ENCODE measurements at places on chromosomes 1 and 21. TPM values are rescaled to one million over a fixed set of nuclear protein-coding genes. Genes with fewer than 3 reads are reported as not detected.
A peak's percentile ranks its signal among the peaks of the same experiment; 100 is the strongest.

Gene LENEP
- total RNA-seq = not detected

Gene OR14K1
- total RNA-seq = not detected

Gene FCER1A
- total RNA-seq = 1.0 TPM

Gene MAN1C1
- 19.5 TPM for total RNA-seq

Gene ILDR2
- 1.8 TPM for total RNA-seq

Gene IFNLR1
- 2.8 TPM for total RNA-seq

Gene CELA2B
- not detected for total RNA-seq

Gene KCNN3
- 3.4 TPM for total RNA-seq

Gene ZYG11B
- 74.0 TPM for total RNA-seq

Gene FNBP1L
- total RNA-seq = 24.8 TPM

Gene TSPAN1
- 1.1 TPM for total RNA-seq

Gene ATG4C
- 9.4 TPM for total RNA-seq

Gene SLC5A9
- total RNA-seq = 0.16 TPM

Gene SPRR2E
- not detected for total RNA-seq

Gene KRTAP6-2
- not detected for total RNA-seq

DNA sequence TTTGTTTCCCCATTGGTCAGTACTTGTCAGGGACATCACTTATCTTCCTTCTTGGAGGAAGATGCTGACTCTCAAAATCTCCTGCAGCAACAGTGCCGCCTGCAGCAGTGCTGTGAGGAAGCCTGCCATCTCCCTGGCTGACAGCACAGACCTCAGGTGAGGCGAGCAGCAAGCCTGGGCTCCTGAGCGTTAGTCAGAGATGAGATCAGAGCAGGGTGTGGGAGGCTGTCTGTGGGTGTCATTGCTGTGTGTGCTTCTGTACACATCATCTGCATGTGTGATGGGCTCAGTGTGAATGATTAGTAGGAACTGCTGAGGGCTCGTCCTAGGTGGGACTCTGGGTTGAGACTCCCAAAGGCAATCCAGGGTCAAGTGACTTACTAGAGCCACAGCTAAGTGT is 6.1 kb downstream of the STRIP1 start:
- no peak for DNase-seq

GRCh38 chr21:38439957-38440356 is 58.3 kb downstream of the ERG start:
- DNase-seq = no peak

DNA sequence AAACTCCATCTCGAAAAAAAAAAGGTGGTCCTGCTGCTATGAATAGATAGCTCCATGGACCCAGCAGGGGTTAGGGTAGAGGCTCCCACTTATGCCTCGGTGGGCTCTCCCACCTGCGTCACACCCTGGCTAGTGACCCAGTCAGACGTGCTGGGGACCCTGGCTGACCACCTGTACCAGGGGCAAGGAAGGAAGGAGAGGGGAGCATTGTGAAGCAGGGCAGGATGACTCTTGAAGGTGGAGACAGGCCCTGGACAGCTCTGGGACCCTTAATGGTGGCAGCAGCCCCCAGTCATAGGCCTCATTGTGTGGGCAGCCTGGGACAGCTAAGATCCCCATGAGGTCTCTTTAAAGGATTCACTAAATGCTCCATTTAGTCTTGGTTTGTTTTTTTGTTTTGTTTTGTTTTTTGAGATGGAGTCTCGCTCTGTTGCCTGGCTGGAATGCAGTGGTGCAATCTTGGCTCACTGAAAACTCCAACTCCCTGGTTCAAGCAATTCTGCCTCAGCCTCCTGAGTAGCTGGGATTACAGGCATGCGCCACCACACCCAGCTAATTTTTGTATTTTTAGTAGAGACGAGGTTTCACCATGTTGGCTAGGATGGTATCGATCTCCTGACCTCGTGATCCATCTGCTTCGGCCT is 10.4 kb upstream of the SNAPIN start:
- no peak for DNase-seq

DNA sequence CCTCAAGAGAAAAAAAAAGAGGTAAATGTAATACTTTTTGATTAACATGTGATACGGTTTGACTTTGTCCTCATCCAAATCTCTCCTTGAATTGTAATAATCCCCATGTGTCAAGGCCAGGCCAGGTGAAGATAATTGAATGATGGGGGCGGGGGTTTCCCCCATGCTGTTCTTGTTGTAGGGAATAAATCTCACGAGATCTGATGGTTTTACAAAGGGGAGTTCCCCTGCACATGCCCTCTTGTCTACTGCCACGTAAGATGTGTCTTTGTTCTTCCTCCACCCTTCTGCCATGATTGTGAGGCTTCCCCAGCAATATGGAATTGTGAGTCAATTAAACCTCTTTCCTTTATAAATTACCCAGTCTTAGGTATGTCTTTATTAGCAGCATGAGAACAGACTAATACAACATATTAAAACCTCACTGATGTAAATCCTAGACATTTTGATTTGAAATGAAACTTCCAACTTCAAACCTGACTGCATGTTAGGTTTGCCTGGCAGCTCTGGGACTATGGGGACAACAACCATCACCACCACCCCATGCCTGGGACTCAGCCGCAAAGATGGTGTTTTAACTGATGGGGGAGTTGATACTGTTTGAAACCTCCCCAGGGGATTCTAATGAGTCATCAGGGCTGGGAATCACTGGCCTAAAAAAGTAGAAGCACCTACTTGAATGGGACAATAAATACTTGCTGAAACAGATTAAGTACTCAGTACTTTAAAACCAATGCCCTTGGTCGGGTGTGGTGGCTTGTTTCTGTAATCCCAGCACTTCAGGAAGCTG is 32.8 kb upstream of the BACH1 start:
- DNase-seq = no peak

- DNase-seq = peak; percentile 89
These were observed 11.1 kb upstream of the SLC30A1 start for GRCh38 chr1:211589782-211590721.

GRCh38 chr1:177439301-177439700 is 268.5 kb downstream of the BRINP2 start:
- no peak for DNase-seq

- no peak for DNase-seq
These were observed 127.2 kb downstream of the FAM78B start for GRCh38 chr1:166039436-166040201.

- DNase-seq = no peak
These were observed 11.6 kb upstream of the OPRD1 start for GRCh38 chr1:28800324-28800723.

- no peak for DNase-seq
These were observed 4.3 kb upstream of the RWDD3 start for GRCh38 chr1:95229706-95230105.

- DNase-seq = no peak
These were observed 1203.4 kb downstream of the BRINP3 start for GRCh38 chr1:189274267-189274666.

DNA sequence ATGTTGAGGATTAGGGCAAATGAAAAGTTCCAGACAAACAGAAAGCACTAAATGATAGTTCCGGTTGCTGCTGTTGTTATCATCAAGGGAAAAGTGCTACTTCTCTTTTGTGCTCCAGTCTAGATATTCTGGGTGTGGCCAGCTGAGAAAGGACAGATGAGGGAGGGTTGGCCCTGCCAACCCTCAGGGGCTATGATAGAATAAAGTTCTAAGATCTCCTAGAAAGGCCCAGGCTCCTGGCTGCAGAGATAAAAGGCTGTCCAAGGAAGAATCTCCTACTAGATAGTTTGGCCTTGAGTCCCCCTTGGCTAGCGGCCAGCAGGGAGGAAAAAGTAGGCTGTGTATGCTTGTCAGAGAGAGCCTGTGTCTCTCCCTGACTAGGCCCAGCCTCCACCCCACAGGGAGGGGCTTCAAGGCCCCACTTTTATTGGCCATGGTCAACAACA is 31.5 kb downstream of the RIMS3 start:
- DNase-seq = no peak

DNA sequence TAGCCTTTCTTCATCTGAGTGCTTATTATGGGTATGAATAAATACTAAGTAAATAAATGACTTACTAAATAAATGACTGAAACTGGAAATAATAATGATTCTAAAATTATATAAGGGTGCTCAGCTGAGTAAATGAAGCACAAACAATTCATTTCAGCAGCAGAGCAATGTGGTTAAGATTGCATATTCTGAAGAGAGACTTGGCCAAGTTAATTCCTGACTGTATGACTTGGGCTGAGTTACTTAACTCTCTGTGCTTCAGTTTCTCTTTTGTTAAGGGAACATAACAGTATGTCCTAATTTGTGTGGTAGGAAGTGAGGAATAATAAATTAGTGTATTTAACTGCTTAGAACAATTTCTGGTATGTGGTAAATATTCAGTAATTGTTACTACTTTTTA is 19.1 kb downstream of the AGL start:
- DNase-seq = no peak

- DNase-seq = peak; percentile 93
These were observed at the start of gene AGL for GRCh38 chr1:99849744-99850458. TSS of gene AGL (plus strand) at chr1:99850361. CDS start at chr1:99851043, 682 bp downstream.

DNA sequence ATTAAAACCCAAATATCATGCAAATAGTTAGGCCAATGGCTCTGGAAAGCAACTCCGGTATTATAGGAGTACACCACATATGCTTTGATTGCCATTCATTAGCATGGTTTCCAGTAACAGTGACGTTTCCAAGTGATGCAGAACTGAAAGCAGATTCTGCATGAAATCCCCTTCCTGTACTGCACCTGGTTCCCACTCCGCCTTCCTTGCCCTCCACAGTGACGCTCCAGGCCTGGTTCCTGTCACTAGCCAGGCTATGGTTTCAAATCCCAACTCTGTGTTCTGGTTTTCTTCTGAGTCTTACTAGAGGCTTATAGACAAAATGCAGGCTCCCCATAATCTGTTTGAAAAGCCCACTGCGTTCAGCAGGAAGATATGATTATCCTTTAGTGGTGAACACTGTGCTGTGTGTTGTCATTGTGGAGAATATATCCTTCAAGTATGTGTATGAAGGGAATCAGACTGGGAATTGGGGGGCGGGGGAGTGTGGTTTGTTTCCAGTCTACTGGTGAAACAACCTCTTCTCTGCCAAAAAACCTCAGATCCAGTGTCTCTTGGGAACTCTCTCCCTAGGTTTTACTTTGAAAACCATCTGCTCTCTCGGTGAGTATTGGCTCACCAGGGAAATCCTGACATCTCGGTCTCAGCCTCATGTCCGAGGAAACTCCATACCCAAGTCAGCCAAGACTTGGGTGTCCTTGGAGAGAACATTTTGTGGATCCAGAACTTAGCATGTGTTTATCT is 78.7 kb downstream of the TYW3 start:
- DNase-seq = peak; percentile 2

DNA sequence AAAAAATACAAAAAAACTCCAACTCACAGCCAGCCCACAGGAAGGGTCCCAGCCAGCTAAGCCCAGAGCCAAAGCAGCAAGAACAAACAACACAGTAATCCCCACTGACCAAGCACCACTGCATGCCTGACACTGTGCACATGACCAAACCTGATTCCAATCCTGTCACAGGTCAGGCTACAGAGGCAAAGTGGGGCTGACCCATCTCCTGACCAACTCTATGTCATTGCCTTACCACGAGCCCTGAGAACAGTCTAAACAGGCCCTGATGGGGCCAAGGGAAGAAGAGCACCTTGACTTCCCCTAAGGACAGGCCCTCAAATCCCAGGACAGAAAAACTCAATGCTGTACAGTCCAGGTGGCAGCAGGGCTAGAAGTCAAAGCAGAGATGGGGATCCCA is 2.4 kb downstream of the LSS start:
- no peak for DNase-seq

- no peak for DNase-seq
These were observed 81.6 kb downstream of the CD58 start for GRCh38 chr1:116489231-116489697.

GRCh38 chr1:202890392-202890791 is 1.4 kb upstream of the RABIF start:
- DNase-seq = no peak

DNA sequence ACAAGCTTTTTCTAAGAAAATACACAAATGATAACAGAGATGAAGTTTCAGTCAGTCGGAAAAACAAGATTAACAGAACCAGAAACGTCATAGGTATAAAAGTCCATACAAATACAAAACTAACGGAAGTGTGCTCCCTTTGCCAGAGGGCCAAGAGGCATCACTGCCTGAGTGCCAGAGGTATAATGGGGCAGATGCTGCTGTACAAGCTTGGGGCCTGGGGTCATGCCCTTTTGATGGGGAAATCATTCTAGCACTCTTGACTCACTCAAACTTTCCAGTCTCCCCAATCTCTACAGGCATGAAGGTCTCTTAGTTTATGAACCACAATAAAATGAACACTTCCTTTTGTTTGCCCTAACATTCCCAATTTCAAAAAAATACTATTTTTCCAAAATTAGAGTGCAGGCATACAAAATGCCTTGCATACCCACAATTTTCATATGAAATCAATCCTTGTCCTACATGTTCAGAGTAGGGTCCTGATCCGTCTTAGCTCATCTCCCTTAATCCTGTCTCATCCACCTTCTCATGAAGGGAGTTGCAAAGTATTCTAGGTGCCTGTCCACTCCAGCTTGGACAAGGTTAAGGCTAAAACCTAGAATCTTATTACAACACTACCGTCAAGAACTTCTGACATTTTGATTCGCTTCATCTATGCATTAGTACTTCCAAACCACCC is 1.5 kb downstream of the RPL22 start:
- no peak for DNase-seq

GRCh38 chr1:4428711-4429110 is 225.7 kb upstream of the AJAP1 start:
- no peak for DNase-seq

DNA sequence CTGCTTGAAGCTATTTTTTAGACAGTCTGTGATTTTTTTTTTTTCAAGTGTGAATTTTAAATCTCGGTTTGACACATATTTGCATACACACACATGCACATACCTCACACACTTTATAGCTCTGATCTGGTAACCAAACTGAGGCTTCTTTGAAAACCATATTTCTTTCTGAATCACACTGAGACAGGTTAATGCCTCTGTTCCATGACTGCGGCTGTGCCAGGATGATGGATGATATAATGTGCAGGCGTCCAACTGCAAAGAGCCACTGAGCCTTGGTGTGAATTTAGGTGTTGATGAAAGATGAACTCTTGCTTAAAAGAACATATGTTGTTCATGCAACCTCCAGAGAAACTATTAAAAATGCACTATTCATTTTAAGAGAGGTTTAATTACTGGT is 504.0 kb upstream of the OLFM3 start:
- DNase-seq = no peak

- DNase-seq = peak; percentile 27
These were observed 5.1 kb downstream of the CLCNKA start for GRCh38 chr1:16026723-16027484.

DNA sequence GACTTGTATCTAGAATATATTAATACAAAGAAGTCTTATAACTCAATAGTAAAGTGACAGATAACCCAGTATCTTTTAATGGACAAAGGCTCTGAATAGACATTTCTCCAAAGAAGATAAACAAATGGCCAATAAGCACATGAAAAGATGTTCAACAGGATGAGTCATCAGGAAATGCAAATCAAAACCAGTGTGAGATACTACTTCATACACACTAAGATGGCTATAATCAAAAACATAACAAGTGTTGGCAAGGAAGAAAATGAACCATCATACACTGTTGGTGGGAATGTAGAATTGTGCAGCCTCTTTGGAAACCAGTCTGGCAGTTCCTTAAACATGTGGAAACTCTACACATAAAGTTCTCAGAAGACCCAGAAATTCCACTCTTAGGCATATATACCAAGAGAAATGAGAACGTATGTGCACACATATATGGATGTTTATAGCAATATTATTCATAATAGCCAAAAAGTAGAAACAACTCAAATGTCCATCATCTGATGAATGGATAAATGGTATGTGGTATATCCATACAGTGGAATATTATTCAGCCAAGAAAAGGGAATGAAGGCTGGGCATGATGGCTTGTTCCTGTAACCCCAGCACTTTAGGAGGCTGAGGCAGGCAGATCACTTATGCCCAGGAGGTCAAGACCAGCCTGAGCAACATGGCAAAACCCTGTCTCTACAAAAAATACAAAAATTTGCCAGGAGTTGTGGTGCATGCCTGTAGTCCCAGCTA is 9.9 kb upstream of the MPL start:
- DNase-seq = no peak
